ENCODE measurements at places on chromosomes 5 and 9.

GRCh38 chr9:1460143-1460769 is 410.1 kb downstream of the DMRT2 start:
- no peak for DNase-seq

- DNase-seq: no peak
These were observed 1.2 kb downstream of the SSBP2 start for GRCh38 chr5:81749561-81750307.

DNA sequence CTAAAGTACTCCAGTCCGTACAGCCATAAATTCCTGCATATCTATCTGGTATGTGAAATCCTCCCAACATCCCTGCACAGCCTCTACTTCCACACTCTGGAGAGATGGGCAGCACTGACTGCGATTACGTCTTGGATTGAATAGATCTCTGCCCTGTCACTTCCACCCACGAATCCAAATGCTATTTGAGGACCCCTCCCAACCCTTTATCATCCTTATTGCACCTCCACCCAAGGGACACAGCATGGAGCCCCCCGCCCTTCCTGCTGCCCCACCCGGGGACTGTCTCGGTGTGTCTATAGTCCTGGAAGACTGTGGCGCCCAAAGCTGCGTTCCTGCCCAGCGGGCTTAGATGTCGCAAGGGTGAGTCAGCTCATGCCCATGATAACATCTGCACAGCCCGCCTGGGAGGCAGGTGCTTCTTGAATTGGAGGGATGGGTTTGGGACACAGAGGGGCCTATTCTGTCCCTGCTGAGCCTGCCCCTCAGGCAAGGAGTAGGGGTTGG is 105.7 kb upstream of the HAND1 start:
- DNase-seq: no peak

- no peak for DNase-seq
These were observed 24.5 kb downstream of the PCSK5 start for GRCh38 chr9:75914883-75915452.

GRCh38 chr5:95620870-95621838 is 1.3 kb downstream of the GPR150 start:
- no peak for DNase-seq

- DNase-seq: no peak
These were observed 83.9 kb downstream of the PAPPA start for GRCh38 chr9:116237456-116237855.

GRCh38 chr9:79591458-79591857 is 19.7 kb downstream of the TLE4 start:
- no peak for DNase-seq

GRCh38 chr5:179801304-179802206 is 5.1 kb downstream of the MGAT4B start:
- DNase-seq: no peak

DNA sequence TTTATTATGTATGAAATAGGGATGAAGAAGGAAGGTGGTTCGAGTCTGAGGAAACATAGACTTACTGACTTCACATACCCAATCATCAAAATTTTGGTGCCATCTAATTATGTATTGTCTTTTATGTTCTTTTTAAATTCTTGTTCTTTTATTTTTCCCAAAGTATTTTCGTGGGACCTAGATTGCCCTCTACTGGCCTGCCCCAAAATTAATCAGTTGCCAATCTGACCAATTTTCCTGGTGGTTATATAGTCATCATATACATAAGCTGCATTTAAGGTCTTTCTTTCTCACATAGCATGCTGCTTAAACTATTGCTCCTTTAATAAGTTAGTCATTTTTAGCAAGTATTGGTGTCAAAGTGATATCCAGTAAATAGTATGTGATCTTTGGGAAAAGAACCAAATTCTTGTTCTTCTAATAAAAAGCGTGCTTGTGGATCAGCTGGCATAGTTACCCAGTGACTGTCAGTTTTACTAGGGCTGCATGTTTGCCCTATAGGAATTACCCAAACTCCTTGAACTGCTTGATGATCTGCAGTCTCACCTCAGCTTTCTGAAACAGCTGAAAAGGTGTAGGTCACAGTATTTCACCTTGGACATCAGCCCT is 223.5 kb downstream of the SH3GL2 start:
- DNase-seq: peak; percentile 7

DNA sequence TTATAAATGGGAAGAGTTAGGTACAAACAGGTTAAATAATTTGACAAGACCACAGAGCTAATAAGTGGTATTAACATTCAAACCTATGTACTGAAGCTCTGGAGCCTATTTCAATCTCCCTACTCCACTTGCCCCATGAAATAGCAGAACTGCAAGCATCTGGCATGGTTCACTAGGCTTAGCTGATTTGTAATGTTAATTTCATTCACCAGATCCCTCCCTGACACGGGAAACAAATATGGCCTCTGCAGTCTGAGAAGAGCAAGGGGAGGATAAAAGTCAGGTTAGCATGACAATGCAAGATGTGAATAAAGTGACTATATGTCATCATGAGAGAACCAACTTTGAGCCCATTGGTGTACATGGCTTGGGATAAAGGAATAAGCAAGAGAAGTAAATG is 428.8 kb downstream of the BRINP1 start:
- no peak for DNase-seq

- no peak for DNase-seq
These were observed 6.0 kb downstream of the LARP1 start for GRCh38 chr5:154761046-154761736.

GRCh38 chr9:101130054-101130453 is 101.5 kb downstream of the PLPPR1 start:
- no peak for DNase-seq

DNA sequence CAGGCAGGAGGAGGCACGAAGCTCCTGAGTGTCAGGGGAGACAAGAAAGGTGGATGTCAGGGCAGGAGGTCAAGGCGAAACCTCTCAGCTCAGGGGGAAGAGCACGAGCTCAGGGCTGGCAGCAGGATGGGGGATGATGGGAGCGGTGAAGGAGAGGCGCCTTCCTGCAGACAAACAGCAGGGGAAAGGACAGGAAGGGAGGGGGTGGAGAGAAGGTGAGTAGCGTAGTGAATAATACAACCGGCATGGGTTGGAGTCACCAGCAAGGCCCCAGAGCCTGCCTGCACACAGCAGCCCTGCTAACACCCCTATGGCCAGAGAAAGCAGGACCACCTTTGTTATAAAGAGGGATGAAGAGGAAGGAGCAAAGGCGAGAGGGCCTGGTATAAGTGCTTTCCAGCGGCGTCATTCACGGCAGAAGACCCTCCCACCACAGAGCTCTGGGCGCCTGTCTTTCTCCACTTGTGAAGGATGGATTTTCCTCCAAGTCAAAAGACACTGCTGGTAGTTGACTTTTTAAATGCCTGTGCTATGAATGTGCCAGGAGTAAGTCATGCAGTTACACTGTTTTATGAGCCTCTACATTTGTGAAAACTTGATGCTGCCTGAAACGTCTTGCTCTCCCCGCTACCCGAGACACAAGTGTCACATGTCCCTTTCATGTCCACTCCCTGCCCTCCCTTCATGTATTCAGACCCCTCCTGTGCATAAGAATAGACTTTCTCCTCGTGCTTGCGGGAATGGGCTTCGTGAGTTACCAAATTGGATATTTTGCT is 84.8 kb upstream of the IRX1 start:
- no peak for DNase-seq

DNA sequence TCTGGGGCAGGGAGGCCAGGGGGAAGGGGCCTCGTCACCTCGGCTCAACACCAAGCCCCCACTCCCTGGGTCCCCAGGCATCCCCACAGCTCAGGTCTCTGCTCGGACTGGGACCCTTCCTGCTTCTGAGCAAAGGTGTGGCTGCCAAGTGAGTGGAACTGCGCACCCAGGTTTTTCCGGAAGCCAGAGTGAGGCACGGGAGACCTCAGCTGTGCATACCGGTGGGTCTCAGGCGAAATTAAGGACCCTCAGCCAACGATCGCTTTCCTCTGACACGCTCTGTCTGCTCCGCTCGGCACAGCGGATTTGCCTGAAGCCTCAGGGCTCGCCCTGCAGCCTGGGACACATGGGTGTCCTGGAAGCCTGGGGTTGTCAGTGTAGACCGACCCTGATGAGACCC is 41.0 kb upstream of the IRX4 start:
- no peak for DNase-seq

- DNase-seq: peak; percentile 78
These were observed 46.7 kb downstream of the IL31RA start for GRCh38 chr5:55897905-55898304.

DNA sequence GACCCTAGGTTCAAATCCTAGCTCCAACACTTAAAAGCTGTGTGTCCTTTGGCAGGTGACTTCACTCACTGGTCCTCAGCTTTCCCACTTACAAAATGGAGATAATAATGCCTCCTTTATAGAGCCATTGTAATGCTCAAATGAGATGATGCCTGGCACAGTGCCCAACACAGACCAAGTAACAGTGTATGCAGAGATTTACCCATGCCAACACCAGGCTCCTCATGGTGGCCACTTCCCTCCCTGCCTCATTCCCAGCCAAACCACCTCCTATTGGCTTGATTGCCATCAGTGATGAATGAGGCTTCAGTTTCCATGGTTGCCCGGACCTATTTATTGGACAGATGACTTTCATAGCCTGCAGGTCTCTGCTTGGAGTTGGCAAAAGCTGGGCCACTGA is 469.4 kb downstream of the CDK5RAP2 start:
- no peak for DNase-seq

GRCh38 chr5:142242272-142242671 is 82.5 kb downstream of the SPRY4 start:
- no peak for DNase-seq

- DNase-seq: no peak
These were observed 96.6 kb downstream of the DPYSL3 start for GRCh38 chr5:147413266-147413665.

DNA sequence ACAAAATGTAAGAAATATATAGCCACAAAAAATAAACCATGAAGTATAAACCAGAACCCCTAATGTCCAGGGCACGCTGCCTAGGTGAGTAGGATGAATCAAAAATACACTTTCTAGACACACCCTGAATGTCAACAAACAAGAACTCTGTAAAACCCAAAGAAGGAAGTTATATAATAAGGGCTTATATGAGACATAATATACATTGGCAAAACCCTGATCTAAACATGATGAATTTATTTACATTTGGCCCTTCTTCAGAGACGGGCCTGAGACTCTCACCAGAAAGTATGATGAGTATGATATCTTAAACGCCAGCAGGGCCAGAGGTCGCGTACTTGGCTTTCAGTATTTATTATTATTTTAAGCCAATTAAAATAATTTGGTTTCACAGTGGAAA is 125.1 kb upstream of the FST start:
- no peak for DNase-seq

GRCh38 chr9:83538890-83539238 is 663 bp upstream of the FRMD3 start:
- DNase-seq: no peak

GRCh38 chr9:15144622-15145061 is 162.4 kb downstream of the TTC39B start:
- DNase-seq: no peak

DNA sequence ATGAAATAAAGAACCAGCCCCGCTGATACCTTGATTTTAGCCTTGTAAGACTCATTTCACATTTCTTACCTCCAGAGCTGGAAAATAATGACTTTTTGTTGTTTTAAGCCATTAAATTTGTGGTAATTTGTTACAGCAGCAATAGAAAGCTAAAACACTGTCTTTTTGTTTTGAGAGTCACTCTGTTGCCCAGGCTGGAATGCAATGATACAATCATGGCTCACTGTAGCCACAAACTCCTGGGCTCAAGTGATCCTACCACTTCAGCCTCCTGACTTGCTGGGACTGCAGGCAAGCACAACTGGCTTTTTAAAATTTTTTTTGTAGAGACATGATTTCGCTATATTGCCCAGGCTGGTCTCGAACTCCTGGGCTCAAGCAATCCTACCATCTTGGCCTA is 34.7 kb upstream of the MYO10 start:
- DNase-seq: no peak

GRCh38 chr5:6768590-6769230 is 55.5 kb downstream of the TENT4A start:
- no peak for DNase-seq

DNA sequence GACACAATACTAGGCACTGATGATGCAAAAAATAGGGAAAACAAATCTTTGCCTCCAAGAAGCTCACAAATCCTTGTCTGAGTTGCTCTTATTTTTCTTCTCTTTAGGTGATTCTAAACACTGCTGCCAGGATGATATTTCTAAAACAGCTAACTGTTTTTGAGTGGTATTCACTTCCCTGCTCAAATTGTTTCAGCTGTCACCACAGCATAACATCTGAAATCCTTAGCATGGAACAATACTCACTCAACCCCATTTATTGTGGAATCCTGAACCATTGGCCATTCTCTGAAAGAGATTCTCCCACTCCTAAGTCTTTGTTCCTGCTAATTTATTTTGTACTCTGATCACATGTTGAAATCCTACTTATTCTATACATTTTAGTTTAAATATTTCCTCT is 4.8 kb upstream of the SHOC1 start:
- DNase-seq: no peak

DNA sequence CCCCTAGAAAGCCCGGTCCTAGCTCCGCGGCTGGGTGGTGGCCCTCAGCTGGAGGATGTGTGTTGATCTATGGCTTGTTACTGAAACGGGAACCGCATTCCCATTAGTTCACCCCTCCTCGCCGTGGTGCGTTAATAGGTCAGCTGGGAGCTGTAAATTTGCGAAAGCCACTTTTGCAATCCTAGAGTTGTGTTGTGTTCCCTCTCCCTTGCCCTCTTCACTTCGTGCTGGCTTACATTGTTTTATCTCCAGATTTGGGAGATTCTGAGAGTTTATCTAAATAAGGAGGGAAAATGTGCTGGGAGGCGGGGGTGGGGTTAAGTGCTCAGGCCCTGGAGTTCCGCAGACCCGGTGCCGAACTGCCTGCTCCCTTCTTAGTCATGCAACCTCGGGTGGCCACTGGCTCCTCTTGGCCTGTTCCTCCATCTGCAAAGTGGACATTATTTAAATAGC is 62.8 kb downstream of the HMCN2 start:
- no peak for DNase-seq

GRCh38 chr9:88746743-88747398 is 211.9 kb downstream of the NXNL2 start:
- DNase-seq: no peak

GRCh38 chr9:99257723-99258389 is 35.8 kb downstream of the SEC61B start:
- no peak for DNase-seq

DNA sequence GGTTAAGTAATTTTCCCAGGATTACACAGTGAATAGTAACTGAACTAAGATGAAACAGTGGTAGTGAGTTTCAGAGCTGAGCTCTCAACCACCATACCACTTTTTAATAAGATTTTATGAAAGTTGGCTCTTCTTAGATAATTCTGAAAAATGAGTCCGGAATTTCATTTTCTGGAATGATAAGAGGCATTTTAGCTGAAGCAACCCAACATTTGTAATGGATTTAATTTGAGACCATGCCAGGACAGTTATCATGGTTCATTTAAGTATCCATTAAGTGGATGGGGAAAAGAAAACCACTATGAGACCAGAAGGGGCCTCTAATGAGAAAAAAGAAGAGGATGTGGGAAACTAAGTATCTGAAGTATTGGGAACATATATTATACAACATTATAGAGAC is 464.7 kb upstream of the C9orf72 start:
- no peak for DNase-seq

DNA sequence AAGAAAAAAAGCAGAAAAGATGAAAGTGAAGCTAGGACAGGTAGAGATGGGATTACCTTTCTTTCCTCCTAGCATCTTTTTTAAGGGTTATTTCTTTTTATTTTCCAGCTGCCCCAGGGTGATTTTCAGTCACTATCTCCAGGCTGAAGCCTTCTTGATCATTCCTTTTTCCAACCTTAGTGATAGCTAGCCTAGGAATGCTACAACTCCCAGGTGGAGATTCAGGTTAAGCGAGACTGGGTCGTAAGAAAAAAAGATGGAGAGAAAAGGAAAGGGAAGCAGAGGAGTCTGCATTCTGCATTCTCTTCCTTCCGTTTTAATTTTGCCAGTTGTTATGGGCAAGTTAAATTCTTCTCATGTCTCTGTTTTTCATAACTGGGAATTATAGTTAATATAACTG is 36.7 kb upstream of the RIC1 start:
- no peak for DNase-seq

All from amniotic stem cell (primary cell).